C1 segment of cervical spinal cord (tissue), 14 donors: ENCODE measurements at places on chromosomes 2 and 18.

DNA sequence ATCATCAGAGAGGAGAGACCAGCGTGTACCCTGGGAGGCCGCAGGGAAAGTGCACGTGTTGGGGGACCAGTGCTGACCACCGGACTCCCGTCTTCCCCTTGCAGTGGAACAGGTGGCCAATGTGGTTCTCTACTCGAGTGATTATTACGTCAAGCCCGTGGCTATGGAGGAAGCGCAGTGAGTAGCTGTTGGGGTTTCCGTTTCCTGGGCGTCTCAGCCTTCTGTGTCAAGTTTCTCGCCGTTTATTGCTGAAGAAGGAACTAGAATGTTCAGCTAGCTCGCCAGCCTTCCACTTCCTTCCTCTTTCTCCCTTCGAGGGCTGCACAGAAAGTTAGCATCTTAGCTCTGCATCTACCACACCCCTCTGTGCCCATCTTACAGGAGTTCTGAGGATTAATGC is 22.8 kb upstream of the DGKD start:
- DNase-seq = peak; percentile 38

- DNase-seq = no peak
Measured at GRCh38 chr2:160355080-160355479, 138.5 kb downstream of the RBMS1 start.

- DNase-seq = no peak
Measured at GRCh38 chr2:83055376-83056010, 1403.6 kb downstream of the SUCLG1 start.

DNA sequence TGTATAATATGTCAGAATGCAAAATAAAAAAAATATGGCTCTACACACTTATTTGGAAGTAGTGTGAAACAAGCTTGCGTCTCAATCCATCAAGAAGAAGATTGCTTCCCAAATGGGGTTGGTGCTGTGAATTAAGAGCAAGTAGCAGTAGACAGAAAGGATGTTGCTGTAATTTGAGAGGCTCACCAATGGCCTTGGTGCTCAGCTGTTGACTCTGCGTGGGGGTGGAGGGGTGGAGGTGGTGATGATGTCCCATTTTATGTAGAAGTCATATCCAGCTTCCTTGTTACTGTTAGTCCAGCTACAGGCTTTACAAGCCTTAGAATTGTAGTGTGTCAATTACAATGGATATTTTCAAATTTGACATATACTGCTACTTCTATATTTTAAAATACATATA is 223.4 kb upstream of the RND3 start:
- no peak for DNase-seq

- no peak for DNase-seq
Measured at GRCh38 chr2:45993476-45993991, 303.7 kb upstream of the EPAS1 start.

DNA sequence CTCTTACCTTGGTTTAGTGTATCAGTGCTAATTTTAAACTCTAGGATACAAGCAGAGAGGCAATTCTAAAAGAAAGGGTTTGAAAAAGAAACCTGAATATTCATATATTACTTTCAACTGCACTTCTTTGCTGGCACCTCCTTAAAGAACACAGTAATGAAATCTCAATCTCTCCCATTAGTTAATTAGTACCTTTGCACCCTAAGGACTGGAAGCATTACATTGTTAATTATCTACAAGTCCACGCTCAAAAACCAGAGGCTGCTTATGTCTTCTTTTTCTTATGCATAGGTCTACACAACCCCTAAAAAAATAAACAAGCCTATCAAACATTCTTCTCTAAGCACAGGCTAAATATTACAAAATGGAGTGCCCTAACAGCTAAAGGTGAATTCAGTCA is 20.2 kb downstream of the EPHA4 start:
- DNase-seq = no peak

- DNase-seq = no peak
Measured at GRCh38 chr2:25991965-25992364, 9.7 kb upstream of the KIF3C start.

- DNase-seq = no peak
Measured at GRCh38 chr2:36769106-36769505, 72.6 kb downstream of the VIT start.

GRCh38 chr2:52904355-52904891 is 863.2 kb upstream of the CHAC2 start:
- DNase-seq = no peak

GRCh38 chr2:19890104-19890503 is 11.7 kb downstream of the TTC32 start:
- no peak for DNase-seq

DNA sequence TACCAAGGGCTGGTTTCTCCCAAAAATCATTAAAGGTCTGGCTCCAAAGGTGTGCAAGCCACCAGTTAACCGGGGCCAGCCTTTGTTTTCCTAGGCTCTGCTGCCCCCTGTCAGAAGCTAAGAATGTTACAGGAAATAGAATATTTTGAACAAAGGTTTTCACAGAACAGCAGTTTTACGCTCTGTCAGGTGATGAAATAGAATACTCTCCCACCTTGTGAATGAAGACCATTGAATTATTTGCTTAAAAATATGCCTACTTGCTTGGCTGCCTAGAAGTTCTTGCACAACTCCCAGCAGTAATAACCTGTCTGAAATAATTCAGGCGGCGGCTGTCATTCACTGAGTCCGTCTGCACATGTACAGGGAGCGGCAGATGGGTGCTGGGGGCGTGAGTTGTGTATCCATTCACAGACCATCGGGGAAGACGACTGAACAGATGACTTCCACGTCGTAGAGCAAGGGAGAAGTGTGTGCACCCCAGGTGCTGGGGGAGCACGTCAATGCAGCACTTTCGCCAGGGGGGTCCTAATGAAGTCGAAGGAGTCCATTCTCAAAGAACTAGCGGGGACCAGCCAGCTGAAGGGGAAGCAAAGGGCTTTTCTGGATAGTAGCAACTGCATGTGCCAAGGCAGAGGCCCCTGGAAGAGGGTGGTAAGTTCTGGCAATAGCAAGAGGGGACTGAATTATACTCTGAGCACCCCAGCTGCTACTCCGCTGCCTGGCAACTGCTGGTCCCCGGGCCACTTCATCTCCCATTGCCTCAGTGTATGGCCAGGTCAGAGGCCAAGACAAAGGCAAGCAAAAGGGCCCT is 56.1 kb downstream of the SF3B1 start:
- DNase-seq = peak; percentile 1

- DNase-seq = no peak
Measured at GRCh38 chr2:15222856-15223255, 338.3 kb downstream of the NBAS start.
